ENCODE measurements at places on chromosomes 5 and 9.

DNA sequence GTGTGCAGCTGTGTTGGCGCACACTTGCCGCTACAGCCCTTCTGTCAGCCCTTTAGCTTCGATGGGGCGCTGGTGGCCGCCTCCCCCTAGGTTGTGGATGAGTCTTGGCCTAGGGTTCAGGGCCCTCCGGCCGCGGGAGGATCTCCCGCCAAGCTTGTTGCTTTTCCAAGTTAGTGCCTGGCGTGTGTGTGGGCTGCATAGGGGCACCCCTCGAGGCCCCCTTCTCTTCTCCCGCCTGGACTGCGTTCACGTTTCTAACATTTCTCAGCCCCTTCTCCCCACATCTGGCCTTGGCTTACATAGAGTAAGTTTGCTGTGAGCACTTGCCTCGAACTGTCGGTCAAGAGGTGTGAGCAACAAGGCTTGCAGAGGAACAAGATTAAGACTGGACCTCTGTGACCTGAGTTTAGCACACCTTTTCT is 413 bp upstream of the OXCT1 start:
- no peak for DNase-seq

DNA sequence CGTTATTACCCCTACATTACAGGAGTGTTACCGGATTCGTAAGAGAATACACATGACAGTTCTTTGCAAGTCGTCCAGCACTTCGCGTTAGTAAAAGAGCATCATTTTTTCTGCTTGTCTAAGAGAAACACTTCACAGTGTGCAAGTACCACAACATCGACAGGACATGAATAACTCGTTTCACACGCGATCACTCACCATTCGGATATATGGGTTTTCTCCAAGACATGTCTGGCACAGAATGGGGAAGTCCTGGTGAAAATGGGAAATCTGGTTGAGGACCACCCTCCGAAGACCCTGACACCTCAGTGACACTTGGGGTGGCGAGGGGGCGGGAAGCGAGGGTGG is 642 bp downstream of the RBM22 start:
- DNase-seq = no peak

GRCh38 chr5:80082731-80083100 is 47.6 kb downstream of the THBS4 start:
- peak; percentile 55 for DNase-seq

DNA sequence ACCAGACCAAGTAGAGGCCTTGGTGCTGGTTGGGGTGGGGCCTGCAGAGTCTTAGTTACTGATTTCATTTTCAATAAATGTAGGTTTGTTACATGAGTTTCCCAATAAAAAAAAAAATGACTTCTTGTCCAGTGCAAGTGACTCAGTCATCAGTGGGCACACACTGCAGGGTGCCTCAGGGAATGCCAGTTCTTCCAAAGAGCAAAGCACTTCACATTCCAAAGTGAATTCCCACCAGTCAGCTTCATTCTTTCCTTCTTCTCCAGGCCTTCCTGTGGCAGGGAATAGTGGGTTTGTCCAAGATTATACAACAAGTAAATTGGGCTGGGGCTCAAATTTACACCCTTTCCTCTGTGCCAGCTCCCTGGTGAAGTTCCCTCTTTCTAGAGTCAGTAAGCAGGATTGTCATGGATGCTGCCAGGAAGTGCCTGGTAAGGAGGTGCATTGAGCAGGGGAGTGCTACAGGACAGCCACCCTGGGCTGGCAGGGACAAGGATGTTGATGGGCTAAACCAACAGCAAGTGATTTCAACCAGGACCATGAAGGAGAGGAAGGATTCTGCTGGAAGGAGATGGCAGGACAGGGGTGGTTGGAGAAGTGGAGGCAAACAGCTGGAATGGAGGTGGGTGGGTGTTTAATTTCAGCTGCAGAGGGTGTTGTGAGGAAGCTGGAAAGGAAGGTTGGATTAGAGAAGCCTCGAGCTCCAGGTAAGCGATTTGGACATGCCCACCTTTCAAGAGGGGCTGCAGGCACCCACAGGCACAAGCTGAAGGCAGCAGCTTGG is 3.7 kb upstream of the B4GALT7 start:
- DNase-seq = no peak

GRCh38 chr9:127963041-127963358 is 17.8 kb downstream of the EEIG1 start:
- no peak for DNase-seq

GRCh38 chr9:98142182-98142907 is 23.3 kb upstream of the TRIM14 start:
- peak; percentile 91 for DNase-seq

- peak; percentile 60 for DNase-seq
Observed at GRCh38 chr5:141641634-141642267, 5.0 kb downstream of the RELL2 start.

DNA sequence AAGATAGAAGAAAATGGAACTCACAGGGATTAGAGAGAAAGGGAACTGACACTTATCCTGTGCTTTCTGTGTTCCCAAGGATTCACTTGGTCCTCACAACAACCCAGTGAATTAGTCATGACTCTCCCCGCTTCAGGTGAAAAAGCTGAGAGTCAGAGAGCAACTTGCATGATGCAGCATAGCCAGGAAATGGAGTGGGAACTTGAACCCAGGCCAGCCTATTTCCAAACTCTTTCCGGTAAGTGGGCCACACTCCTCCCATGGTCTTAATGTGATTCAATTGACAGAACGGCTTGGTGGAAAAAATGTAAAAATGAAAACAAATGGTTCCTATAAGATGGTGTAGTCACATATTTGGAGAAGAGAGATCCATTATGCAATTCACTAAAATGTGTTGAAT is 45.9 kb upstream of the CEMIP2 start:
- no peak for DNase-seq

GRCh38 chr5:107422494-107422893 is 248.2 kb downstream of the EFNA5 start:
- no peak for DNase-seq

DNA sequence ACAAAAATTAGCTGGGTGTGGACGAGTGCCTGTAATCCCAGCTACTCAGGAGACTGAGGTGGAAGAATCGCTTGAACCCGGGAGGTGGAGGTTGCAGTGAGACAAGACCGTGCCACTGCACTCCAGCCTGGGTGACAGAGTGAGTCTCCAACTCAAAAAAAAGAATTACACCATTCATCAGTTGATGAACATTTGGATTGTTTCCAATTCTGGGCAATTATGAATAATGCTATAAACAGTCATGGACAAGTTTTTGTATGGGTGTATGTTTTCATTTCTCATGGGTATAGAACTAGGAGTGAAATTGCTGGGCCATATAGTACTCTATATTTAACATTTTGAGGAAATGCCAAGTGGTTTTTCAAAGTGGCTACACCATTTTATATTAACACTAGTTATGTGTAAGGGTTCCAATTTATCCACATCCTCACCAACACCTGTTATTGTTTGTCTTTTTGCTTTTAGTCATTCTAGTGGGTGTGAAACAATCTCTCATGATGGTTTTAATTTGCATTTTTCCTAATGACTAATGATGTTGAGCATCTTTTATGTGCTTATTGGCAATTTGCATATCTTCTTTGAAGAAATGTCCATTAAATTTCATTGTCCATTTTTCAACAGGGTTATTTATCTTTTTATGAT is 9.0 kb upstream of the CCDC125 start:
- DNase-seq = no peak

DNA sequence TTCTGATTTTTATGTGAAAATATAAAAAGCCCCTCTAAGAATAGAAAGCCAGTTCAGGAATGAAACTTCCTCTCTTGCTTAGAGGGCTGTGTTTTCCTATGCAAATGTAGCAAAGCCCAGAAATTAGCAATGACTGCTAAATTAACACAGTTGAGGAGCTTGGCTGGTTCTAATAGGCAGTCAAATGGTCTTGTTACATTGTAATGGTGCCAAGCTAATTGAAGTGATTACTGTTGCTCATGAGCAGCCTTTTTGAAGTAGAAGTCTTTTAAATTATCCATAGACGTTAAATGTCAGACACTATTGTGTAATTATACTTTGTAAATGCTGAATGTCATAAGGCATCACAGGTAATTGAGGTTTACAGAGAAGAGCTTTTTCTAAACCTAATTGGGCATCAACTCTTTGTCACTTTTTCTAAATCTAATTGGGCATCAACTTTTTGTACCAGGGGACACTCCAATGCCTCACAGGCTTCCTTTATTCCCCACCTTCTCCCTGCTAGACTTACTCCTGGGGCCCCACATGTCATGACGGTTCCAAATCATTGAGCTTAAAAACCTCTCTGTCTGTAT is 229.1 kb downstream of the PSAT1 start:
- DNase-seq = no peak

- DNase-seq = no peak
Observed at GRCh38 chr9:36717276-36717675, 144.6 kb downstream of the MELK start.

- DNase-seq = no peak
Observed at GRCh38 chr5:90590-91547, 1.1 kb upstream of the PLEKHG4B start.

DNA sequence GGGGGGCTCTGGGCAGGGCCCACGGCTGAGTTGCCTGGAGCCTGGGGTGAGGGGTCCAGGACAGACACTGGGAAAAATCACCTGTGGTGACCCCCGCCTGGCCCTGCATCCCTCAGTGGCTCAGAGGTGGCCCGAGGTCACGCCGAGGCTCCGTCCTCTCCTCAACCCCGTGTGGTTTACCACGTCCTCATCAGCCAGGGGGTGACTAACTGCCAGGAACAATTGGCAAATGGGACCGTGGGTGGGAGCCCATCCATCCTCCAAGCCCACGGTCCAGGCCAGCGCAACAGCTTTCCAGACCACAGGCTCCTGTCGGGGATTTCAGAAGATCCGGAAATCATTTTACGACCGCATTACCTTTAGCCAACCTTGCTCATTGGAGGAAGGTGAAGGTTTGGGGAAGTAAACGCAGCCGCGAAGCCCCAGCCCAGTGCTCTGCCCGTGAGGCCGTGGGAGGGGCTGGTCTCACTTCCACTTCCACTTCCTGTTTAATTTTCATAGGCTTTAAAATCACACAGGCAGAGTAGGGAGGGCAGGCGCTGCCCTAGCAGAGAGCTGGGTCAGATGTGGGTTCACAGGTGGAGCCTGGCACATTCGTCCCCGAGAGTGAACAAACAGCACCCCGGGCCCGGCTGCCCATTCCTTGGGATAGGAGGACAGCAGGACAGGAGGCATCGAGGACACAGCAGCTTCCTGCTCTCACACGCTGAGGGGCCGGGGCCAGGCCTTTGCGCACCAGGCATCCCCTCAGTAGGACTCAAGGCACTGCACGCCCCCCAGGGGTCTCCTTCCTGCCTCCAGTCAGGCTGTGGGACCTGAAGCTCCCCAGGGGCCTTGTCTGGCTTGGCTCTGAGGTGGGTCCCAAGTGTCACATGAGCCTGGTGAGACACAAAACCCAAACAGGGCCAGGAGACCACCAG is 19.8 kb upstream of the SLC9A3 start:
- no peak for DNase-seq

DNA sequence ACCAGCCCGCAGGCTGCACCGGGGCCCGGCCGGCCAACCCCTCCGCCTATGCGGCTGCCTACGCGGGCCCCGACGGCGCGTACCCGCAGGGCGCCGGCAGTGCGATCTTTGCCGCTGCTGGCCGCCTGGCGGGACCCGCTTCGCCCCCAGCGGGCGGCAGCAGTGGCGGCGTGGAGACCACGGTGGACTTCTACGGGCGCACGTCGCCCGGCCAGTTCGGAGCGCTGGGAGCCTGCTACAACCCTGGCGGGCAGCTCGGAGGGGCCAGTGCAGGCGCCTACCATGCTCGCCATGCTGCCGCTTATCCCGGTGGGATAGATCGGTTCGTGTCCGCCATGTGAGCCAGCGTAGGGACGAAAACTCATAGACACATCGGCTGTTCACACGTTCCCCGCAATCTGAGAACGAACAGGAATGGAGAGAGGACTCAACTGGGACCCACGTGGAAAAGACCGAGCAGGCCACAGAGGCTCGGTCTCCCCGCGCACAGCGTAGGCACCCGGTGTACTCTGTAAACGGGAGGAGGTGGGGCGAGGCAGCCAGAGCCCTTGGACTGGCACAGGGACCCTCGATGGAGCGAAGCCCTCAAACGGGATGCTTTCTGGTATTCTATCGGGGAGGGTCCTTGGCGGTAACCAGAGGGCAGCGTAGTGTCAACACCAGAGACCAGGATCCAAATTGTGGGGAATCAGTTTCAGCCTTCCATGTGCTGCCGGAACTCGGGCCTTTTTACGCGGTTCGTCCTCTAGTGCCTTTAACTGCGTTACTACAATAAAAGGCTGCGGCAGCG is 1.9 kb downstream of the FOXE1 start:
- DNase-seq = no peak

DNA sequence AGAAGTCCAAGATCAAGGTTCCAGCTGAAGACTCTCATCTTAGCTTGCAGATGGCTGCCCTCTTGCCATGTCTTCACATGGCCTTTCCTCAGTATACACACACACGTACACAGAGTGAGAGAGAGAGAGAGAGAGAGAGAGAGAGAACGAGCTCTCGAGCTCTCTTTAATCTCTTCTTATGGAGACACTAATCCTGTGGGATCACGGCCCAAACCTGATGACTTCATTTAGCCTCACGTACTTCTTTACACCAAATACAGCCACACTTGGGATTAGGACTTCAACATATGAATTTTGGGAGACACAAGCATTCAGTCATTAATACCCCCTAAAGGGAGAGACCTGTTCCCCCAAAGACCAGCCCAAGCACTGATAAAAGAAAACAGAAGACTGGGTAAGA is 42.8 kb downstream of the SIL1 start:
- no peak for DNase-seq
